ENCODE measurements at places on chromosomes 1 and 21.

GRCh38 chr1:179288977-179289376 lies 4.6 kb upstream of the SOAT1 start:
- no peak for DNase-seq

DNA sequence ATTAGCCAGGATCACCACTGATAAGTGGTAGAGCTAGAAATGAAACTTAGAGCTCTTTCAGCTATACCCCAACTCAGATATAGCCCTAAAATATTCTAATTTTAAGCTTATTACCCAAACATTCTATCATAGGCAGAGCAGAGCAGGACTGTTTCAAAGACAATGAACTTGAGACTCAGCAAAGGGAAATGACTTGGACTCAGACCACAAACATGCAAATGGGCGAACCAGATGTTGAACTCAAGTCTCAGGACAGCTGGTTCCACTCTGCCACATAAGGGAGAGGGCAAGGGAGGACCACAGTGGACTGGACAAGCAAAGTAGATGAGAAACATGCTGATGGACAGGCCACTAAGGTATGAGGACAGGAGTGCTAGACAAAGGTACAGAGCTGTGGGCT lies 315.3 kb downstream of the OMA1 start:
- DNase-seq, result no peak

DNA sequence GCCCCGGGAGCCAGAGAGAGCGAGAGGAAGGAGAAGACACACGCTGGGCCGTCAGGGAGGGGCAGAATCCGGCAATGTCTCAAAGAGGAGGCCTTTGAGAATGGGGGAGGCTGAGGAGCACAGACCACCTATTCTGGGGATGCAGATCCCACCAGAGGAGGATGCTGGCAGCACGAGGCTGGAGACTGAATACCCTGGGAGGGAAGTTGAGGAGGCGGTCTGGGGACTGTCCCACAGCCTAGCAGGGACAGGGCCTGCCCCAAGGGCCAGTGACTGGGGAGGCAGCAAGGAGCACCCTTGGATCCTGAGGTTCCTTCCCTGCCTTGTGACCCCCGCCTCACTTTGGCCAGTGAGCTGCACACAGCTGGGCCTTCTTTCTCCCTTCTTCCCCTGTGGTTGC lies 49.2 kb downstream of the SLC37A1 start:
- DNase-seq, result no peak

GRCh38 chr1:85322655-85323054 lies 46.2 kb upstream of the BCL10 start:
- DNase-seq, result no peak

- DNase-seq, result no peak
These were observed 2.1 kb upstream of the RD3 start for GRCh38 chr1:211493876-211494653.

- no peak for DNase-seq
These were observed 145.3 kb upstream of the COL6A1 start for GRCh38 chr21:45836268-45836655.

Data from stimulated activated CD8-positive, alpha-beta memory T cell treated with anti-CD3 and anti-CD28 coated beads, Interleukin-12 subunit alpha, Interleukin-12 subunit beta, amount 100 ng/mL, for 4 hours (primary cell).